ENCODE measurements at places on chromosomes 3 and 15.

DNA sequence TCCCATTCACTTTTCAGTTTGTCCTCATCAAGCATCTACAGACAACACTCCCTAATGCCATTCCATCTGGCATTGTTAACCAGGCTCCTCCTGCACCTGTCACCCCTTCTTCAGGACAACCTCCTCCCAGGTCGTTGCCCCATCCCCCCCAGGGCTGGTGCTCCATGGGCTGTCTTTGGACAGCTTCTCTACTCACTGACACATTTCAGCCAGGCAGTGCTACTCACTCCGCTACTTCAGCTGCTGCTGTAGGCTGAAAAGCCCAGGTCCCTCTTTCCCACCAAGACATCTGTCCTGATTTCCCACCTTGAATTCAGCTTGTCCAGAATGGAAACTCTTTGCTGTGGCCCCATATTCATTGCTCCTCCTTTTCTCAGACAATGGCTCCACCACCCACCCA is 61.9 kb downstream of the ADAMTS17 start:
- no peak for DNase-seq

DNA sequence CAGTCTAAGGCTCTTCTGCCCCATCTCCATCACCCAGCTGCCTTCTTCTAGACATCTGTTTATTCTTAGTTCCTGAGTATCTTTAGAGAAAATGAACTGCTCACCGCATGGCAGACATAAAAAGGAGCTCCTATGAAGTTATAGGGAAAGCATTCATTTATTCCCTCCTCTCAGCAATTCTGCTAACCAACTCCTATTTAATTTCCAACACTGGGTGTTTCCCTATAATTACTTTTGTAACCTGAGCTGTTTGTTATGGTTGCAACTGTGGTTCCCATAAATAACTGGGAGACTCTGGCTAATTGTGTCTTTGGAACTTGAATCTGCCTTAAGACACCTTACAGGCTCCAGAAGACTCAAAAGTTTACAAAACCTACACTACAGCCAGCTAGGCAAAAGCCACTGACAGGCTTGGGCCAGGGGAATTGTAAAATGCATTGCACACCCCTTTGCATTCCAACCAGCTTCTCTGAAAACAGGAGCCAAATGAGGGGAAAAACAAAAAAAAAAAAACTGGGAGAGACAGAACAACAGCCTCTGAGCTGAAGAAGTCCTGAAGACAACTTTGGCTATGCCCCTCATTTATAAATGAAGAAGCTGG is 231.5 kb upstream of the FEZF2 start:
- no peak for DNase-seq

- no peak for DNase-seq
Measured at GRCh38 chr3:121295979-121296378, 249.8 kb downstream of the POLQ start.

- DNase-seq = peak; percentile 50
Measured at GRCh38 chr3:170614214-170614966, 28.5 kb upstream of the SLC7A14 start.

DNA sequence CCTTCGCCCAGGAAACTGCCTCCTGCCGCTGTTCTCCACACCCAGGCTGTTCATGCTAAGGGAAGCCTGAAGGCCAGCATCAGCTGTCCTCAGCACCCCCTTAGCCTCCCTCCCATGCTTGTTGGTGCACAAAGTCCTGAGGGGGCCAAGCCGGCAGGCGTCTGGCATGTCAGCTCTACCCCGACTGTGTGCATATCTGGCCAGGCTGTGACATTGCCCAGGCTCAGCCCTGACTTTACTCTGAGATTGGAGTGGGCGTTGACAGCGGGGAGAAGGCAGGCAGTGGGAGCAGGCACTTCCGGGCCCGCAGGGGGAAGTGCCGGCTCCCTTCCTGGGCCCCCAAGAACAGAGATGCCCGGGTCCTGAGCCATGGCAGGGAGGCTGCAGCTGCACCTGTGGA is 492.2 kb downstream of the AGBL1 start:
- no peak for DNase-seq

DNA sequence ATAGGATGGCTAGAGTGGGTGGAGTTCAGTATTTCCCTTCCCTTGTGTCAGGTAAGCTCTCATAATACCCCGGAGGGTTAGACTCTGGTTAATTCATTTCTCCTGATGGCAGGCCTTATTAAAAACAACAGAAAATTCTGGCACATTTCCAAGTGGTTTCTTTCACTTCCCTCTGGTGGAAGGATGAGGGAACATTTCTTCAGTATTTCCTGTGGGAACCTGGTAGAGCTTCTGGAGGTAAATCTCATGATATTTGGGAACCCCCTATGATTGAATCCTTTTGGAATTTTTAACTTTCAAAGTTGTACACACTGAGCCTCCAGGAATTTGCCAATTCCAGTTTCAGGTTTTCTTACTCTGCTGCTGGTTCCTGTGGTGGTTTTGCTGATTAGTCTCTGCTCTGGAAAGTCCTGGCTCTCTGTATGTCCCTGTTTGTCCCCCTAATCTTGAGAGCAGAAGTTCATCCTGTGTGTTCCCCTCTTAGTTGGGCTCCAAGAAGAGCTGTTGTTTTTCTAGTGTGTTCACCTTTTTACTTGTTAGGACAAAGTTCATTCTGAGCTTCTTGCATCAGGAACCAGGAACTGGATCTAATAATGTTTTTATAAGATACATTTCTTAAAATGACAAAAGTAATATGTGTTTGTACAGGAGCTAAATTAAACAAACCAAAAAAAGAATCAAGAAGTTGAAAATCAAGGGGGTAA is 12.1 kb downstream of the CHRNA7 start:
- DNase-seq = no peak

DNA sequence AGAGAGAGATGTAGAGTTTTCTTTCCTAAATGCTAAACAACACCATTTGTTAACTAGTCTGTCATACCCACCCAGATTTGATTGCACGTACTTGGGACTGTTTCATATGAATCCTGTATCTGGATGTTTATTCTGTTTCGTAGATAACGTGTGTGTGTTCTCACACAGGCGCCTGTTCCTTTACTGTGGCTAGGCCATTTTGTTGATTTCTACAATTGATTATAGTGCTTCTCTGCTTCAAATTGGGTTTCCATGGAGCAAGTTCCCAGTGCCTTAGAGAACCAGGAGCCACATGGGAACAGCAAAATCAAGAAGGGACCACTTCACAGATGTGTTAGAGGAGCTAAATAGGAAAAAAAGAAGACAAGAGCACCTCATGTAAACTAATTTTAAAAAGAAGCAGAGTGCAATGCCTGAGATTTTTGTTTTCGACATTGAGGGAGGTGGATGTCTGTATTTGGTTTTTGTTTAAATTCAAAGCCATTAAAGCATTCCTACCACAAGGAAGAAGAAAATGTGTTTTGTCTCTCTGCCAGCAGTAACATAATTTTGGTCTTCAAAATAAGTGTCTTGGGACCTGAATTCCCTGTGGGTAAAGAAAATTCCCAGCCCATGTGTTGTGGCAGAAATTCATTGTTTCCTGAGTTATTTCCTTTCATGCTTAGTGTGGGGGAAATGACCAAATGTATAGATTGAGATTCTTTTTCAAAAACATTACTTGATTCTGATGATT is 424.0 kb upstream of the C2CD4B start:
- no peak for DNase-seq

DNA sequence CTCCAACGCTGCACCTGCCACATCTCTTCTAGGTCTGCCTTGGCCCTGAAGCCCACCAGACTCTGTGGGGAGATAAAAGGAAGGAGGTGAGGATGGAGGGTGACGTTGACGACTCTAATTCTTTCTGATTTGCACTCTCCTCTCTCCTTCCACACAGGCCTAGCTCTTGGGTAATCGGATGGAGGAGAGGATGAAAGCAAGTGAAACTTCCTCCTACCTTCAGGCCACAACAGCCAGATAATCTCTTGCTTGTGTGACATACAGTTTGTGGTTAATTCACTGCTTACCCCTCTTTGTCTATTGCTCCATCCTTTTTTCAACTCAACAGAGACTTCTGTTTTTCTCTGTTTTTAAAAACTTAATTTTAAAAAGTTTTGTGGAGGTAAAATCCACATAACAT is 208.1 kb downstream of the SV2B start:
- DNase-seq = no peak

DNA sequence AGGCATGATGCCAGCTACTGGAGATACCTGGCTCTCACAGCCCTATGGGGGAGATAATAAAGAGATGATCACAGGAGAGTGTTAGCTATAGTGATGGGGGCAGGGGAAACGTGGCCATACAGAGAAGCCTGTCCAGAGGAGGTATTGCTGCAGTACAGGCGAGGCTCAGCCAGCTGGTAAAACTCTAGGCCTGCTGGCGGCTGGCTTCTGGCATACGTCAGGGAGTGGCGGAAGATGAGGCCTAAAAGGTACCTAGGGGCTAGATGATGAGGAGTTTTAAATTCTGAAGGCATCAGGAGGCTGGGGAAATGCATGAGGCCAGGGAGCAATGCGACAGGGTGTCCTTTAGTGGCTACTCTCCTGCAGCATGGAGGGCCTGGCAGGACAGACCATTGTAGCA is 110.7 kb downstream of the EEFSEC start:
- DNase-seq = no peak

DNA sequence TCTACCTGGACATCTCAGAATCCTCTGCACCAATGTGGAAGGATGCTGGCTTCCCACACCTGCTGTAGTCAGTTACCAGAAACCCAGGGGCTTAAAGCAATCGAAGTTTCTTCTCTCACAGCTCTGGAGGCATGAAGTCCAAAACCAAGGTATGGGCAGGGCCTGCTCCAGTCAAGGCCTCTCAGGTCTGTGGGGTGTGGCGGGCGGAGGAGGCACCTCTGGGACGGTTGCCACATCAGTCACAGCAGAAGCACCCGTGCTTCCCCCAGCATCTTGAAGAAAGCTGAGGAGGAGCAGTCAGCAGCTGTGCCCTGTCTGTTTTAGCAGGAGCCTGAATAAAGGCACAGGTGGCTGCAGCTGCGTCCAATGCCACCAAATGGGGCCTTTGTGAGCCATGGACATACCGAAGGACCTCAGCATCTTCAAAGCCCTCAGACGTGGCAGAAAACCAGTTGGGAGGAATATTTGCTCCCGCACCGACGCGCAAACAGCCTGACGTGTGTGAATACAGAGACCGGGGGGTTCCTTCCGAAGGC is 68.9 kb downstream of the TFRC start:
- DNase-seq = no peak

- DNase-seq = no peak
Measured at GRCh38 chr3:23865595-23866396, 51.0 kb downstream of the NKIRAS1 start.

DNA sequence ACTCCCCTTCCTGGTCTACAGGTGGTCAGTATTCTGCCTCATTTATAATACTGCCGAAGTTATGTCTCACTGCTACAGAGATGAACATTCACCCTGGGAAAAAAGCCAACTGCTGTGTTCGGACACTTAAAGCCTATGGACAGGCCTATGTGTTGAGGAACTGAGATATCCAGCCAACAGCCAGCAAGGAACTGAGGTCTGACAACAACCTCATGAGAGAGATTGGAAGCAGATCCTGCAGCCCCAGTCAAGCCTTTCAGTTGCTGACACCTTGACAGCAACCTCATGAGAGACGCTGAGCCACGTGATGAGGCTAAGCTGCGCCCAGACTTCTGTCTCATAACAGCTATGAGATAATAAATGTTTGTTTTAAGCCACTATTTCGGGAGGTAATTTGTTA is 18.2 kb upstream of the FHIT start:
- no peak for DNase-seq

DNA sequence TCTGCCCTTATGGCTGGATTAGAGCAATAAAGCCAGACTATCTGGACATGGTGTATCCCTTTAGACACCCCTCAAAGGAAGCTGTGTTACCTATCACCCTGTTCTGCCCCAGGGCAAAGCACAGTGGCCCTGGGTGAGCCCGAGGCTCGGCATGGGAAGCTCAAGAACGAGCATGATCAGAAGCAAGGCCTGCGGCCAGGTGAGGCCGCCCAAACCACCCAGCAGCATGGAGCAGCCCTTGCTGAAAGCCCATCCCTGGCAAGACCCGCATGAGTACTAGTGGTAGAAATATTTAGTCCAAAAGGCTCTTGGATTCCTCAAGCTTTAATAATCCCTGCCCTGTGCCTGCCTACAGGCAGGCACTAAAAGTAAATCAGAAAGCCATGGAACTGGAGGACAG is 261.1 kb downstream of the MEX3B start:
- DNase-seq = no peak

GRCh38 chr3:134651347-134652041 is 672 bp upstream of the KY start:
- DNase-seq = no peak

- no peak for DNase-seq
Measured at GRCh38 chr3:194617143-194617671, 16.0 kb downstream of the TMEM44 start.

- DNase-seq = no peak
Measured at GRCh38 chr15:77019521-77020331, 24.8 kb downstream of the PSTPIP1 start.

GRCh38 chr3:162992741-162993140 is 1496.1 kb downstream of the OTOL1 start:
- DNase-seq = no peak

DNA sequence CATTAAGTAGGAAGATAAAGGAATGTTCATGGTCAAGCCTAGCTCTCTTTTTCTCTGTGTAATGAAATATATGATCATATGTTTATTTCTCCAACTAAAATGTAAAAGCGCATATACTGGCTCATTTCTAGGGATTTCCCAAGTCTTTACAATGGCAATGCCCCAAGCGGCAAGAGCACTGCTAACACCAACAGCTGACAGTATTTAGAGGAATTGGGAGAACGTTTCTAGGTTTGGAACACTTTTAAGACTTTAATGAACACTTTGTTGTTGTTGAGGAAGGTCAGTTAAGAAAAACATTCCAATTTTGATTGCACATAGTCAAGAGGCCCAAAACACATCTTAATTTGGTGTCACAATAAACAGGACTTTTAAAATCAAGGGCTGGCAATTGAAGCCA is 132.7 kb downstream of the ATP8B4 start:
- no peak for DNase-seq

DNA sequence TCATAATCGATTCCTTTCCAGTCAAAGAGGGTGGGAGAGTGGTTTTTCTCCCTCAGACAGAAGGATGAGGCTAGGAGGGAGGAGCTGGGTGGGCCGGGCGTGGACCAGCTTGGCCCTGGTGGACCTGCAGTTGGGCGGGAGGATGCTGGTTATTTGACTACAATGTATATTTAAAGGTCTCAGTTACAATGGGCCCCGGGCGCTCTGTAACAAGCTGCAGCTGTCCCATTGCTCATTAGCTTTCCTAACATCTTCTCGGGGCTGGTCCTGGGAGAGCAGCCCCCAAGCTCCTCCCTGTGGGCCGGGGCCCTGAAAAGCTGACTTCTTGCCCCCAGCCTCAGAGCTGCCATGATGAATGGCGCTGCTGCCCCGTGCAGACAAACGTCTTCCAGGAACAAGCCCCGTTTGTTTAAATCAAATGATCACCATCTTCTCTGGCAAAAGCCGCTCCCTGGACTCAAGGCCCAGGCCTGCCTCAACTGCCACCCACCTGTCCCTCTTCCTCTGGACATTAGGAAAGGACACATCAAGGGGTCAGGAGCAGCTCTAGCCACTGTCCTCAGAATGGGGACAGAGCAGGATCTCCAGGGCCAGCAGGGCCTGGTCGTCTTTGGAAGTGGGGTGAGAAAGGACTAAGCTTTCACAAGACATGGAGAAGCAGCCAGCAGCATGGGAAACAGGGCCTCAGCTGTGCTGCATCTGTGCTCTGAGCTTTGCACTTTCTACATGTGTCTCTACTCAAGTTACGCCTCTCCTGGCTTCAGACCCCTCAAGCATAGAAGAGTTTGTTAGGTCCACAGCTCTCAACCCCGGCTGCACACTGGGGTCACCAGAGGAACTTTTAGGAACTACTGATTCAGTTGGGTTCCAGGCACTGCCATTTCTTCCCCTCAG is 38.6 kb downstream of the MAGEF1 start:
- DNase-seq = no peak
